Stimulated activated CD4-positive, alpha-beta T cell treated with anti-CD3 and anti-CD28 coated beads, Interleukin-15, amount 100 ng/mL, for 1 hour (primary cell): ENCODE measurements at places on chromosomes 3 and 15.

DNA sequence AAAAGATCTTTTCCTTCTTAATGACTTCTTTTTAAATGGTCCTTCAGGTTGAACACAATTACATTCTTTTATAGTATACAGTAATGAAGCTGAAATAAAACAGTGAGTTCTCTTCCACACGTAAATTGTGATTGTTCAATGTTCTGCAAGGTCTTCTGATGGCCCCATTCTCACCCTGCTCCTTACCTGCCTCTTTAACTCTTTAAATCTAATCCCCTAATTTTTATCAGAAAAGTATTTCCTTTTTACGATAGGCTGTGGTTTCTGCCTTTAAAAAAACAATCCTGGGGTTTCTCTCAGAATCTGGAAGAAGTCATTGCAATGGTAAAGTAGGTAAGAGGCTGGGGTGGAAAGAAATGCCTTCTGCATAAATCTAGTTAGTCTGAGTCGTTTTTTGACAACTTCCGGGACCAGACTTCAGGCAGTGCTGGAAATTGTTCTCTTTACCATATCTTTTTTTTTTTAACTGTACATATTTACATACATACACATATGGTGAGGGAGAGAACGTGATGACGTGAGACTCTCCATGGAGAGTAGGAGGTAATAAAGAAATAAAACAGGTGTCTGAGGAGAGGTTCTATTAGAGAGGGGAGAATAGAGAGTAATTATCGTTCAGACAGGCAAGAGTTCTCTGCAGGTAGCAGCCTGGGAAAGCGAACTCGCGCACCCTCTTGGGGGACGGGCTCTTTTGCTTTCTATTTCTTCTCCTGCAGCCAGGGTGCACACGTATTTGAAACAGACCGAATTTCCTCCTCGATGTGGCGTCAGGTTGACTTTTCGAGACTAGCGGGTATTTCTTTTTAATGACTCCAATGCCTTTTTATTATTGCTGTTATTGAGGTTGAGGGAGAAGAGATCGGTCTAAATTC, at the start of gene SIDT1:
Gene SIDT1, plus strand, starts transcription at position 730 of the 872 bp plus-strand sequence. CDS start 467 bp downstream, outside the sequence.
- peak; percentile 44 for DNase-seq

DNA sequence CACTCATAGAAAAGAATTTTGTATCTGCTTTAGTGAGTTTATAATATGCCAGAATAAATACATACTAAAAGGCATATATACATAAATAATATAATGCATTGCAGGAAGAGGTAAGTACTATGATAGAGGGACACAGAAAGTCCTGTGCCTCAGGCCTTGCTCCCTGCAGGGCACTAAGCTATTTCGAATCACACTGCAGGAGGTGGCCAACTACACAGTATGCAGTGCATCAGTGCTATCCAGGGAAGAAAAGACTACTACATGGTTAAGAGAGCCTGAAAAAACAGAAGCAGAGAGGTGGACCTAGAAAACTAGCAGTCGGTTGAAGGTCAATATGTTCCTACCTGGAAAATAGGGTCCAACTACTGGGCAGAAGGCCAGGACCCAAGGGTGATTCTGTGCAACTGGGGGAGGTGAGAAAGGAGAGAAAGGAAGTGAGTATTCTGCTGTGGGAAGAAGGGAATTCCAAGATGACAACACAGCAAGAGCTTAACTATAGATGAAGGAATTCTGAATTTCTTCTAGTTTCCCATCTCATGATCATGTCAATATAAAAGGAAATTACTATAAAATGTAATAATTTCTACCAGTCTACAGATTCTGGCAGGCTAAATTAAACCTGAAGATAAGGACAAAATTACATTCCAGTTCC, 218.0 kb downstream of the ZBTB20 start:
- DNase-seq = no peak

DNA sequence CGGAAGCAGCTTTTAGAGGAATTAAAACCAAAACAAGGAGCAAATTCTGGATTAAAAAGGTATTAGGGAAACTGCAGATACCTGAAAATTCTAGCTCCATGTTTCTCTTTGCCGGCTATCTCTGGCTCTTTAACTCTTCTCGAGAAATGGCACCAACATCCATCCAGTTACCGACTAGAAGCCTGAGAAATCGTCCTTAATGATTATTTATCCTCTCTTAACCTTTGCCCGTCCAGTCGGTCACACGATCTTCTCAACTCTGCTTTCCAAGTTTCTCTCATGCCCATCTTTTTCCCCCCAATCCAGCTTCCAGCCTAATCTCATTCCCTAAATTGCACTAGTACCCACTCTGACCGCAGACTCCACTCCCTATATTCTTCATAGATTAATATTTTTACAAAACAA, 596 bp upstream of the SGO1 start:
- no peak for DNase-seq

GRCh38 chr3:72009851-72010443, 225.0 kb upstream of the PROK2 start:
- no peak for DNase-seq

DNA sequence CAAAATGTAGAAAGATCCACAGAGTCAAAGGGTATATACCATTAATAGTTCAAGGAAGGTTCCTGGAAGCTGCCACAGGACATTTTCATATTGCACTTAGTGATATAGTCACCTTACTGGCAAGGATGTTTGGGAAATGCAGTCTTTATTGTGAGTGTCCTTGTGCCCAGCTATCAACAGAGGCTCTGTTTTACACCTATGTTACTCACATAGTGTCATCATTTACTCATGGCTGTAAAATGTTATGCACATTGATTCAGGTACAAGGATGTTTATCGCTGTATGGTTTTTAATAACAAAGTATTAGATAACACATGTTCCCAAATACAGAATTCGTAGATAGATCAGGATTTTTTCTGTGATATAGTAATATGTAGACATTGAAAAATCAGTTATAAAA, 50.9 kb downstream of the ZPLD1 start:
- DNase-seq = no peak

- no peak for DNase-seq
Measured at GRCh38 chr15:69914960-69915359, 182.8 kb downstream of the TLE3 start.

DNA sequence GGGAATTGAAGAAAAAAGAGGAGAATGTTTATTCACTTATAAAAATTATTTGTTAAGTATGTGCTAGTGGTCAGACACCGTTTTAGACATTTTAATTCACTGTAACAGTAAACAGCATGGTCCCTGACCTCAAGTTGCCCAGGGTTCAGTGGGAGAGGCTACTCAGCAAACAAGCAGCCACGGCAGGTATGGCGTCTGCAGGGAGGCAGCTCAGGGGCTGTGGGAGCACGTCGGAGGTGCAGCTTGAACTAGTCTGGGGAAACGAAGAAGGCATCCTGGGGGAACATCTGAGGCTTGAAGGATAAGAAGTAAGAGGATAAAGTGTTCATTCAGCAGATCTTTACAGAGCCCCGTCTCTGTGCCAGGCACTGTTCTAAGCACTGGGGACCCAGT, 66.0 kb downstream of the CRTC3 start:
- no peak for DNase-seq

DNA sequence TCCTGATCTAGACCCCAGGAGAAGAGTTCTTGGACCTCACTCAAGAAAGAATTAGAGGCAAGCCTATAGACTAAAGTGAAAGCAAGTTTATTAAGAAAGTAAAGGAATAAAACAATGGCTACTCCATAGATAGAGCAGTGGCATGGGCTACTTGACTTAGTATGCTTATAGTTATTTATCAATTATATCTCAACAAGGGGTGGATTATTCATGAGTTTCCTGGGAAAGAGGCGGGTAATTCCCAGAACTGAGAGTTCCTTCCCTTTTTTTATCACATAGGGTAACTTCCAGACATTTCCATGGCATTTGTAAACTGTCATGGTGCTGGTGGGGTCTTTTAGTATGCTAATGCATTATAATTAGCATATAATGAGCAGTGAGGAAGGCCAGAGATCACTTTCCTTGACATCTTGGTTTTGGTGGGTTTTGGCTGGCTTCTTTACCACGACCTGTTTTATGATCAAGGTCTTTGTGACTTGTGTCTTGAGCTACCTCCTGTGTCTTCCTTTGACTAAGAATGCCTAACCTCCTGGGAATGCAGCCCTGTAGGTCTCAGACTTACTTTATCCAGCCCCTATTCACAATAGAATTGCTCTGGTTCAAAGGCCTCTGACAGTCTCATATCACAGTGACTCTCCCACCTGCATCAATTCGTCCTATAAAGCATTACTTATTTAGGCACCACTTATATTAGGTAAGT, 35.3 kb upstream of the PLSCR2 start:
- no peak for DNase-seq
